ENCODE measurements at places on chromosomes 3 and 15. TPM values are rescaled to one million over a fixed set of nuclear protein-coding genes. Genes with fewer than 3 reads are reported as not detected.
A peak's percentile ranks its signal among the peaks of the same experiment; 100 is the strongest.

Gene C3orf33
- 4.8 TPM for polyA plus RNA-seq

DNA sequence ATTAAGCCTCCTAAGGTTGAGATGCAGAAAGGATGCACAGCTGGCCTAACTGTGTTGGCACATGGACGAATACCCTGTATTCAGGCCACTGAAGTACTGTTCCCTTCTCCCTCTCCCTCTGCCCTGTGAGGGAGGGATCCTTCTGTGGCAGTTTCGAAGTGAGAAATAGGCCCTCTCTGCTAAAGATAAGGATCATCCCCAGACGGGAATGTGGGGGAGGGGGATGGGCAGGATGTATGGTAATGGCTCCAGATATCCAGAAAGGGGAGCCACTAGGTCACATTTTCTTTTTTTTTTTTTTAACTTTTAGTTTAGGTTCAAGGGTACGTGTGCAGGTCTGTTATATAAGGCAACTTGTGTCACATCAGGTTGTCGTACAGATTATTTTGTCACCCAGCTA lies 463.1 kb downstream of the TBL1XR1 start:
- no peak for DNase-seq

DNA sequence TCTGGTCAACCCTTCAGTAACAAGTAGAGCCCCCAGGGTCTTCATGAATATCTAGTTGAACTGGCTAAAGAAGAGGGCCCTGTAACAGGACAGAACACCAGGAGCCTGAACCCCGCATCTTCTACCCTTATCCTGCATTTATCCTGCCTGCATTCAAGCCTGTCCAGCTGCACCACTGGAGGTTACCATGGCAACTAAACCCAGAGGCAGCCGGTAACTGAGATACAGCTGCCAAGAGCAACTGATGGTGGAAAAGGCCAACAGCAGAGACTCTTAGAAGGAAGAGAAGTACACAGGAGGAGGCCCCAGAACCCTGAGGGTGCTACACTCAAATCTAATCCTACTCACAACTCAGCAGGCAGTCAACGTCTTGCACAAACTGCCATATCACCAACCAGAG lies 3.7 kb upstream of the PRKAR2A start:
- peak; percentile 48 for DNase-seq

Gene RARRES1
- polyA plus RNA-seq = not detected

Gene AADACL2
- not detected for polyA plus RNA-seq

DNA sequence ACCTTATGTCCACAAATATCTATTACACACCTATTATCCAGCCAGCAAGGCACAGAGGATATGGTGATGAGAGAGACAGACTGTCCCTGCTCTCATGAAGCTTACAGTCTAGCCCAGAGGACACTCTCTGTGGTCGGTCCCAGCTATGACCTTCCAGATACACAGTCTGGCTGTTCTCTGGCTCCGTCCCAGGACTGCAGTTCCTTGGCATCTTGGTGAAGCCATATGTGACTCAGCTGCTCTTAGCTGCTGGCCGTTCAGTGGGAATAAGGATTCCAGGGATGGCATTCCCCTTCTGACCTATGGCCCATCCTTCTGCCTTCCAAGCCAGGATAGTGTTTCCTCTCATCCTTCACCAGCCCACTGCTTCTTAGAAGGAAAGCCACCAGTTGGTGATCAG lies 30.8 kb downstream of the MEX3B start:
- no peak for DNase-seq

Gene EPHA3
- 3.2 TPM for polyA plus RNA-seq

Measured in cardiac muscle cell (in vitro differentiated cells and primary cell).